Urinary bladder (tissue), 4 donors: ENCODE measurements at places on chromosomes 7 and 10. TPM values are rescaled to one million over a fixed set of nuclear protein-coding genes. Genes with fewer than 3 reads are reported as not detected.

The GBX1 gene
- not detected for total RNA-seq

The DUSP5 gene
- total RNA-seq: 8.5 TPM

- no peak for DNase-seq
Measured at GRCh38 chr7:134660961-134661376, 14.3 kb downstream of the BPGM start.

DNA sequence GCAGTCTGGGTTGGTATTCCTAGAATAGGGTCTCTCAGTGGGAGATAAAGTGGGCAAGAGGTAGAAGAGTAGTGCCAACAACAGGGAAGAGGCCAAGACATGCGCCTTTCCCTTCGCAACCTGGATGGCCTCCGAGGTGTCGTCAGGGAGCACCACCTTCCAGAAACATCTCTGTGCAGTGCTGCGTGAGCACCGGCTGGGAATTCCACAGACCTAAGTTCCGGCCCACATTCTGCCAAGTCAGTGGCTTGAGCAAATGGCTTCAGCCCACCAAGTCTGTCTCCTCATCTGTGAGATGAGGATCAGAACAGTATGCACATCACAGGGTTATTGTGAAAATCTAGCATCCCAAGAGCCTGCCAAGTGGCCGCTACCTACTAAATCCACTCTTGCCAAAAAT is 40.6 kb downstream of the CCDC3 start:
- no peak for DNase-seq

GRCh38 chr10:43728425-43728824 is 79.7 kb upstream of the ZNF32 start:
- no peak for DNase-seq

DNA sequence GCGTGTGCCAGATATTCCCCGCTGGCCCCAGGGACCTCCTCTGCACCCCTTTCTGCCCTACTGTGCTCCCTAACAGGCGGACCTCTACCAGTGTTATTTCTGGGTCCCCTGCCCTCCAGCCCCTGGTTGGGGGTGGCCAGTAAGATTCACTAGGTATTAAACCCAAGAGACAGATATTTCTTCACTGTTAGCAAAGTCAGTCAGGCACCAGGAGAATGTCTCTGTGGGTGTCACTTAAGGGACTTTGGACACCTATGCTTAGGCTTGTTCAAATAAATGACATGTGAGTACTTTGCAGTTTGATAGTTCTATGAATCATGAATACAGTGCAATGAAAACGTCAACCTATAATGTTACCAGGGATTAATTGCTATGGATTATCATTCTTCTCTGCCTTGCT is 234.3 kb upstream of the IGFBP3 start:
- DNase-seq: no peak

GRCh38 chr10:78894841-78895195 is 173.9 kb upstream of the ZMIZ1 start:
- no peak for DNase-seq

GRCh38 chr10:129105266-129105665 is 361.8 kb upstream of the MGMT start:
- DNase-seq: no peak

GRCh38 chr10:83542774-83543411 is 596.4 kb upstream of the GHITM start:
- DNase-seq: no peak
